Stimulated activated effector memory CD8-positive, alpha-beta T cell treated with anti-CD3 and anti-CD28 coated beads, Interleukin-12 subunit alpha, Interleukin-12 subunit beta, amount 100 ng/mL, for 72 hours (primary cell): ENCODE measurements at places on chromosomes 2 and 18.
A peak's percentile ranks its signal among the peaks of the same experiment; 100 is the strongest.

DNA sequence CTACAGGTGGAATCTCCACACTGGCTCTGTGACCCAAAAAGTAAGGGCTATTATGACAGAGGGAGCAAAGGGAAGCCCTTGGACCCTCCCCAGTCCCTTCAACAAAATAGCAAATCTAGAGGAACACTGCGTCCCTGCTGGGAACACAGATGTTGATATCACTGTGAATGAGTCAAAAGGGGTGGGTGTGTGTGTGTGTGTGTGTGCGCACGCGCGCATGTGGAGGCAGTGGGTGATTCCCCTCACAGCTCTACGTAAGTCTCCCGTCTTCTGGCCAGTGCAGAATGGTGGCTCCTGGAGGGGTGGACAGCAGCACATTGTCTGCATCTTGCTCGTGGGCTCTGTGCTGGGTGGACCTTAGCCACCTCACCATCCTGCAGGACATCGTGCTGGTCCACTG, 7.8 kb upstream of the C2orf72 start:
- no peak for DNase-seq

- no peak for DNase-seq
Measured at GRCh38 chr2:106020821-106021661, 173.1 kb downstream of the UXS1 start.

DNA sequence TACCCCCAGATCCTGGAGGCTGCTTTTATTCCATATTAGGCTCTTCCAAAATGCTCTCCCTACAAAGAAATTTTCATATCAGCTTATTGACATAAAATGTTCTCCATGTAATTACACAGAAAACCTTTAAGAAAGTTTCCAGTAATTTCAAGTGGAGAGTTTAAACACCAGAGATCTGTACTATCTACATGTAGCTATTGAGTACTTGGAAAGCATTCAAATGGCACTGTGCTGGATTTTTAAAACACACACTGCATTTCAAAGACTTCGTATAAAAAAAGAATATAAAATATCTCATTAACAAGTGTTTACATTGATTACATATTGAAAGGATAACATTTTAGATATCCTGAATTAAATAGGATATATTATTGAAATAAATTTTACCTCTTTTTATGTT, 182.4 kb upstream of the ZNF521 start:
- no peak for DNase-seq

DNA sequence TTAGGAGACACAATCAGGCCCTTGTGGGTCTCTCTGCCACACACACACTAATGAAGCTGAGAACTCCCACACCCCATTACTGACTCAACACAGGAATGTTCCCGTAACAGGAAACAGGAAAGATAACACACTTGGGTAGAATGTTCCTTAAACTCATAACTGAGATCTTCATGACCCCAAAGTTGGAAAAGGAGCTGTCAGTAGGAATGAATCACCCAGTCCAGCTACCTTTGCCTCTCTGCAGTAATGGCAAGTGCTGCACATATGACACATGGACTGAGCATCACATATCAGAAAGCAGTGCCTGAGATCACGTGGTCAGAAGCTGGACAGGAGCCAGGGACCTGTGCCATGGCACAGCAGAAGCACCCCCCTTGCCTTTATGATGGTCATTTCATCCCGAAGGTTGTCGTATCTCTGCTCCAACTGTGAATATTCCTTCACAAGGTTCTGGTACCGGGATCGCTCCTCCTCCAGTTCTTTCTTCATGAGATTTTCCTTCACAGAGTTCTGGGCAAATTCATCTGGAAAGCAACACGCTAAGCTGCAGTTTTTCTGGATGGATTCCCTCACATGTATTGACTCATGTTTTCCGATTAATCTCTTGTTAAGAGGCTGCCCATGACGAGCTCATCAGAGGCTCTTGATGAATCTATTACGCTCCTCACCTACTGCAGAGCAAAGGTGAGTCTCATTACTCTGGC, 65.4 kb upstream of the ACAA2 start:
- DNase-seq = no peak

GRCh38 chr2:48940606-48941005, 185.1 kb upstream of the LHCGR start:
- no peak for DNase-seq

GRCh38 chr2:82641598-82642180, 1817.4 kb downstream of the SUCLG1 start:
- no peak for DNase-seq

GRCh38 chr18:5759194-5759593, 136.1 kb downstream of the TMEM200C start:
- DNase-seq = no peak

GRCh38 chr18:65846107-65846506, 95.3 kb downstream of the CDH7 start:
- DNase-seq = no peak

- no peak for DNase-seq
Measured at GRCh38 chr18:48962252-48962993, 11.7 kb upstream of the SMAD7 start.

DNA sequence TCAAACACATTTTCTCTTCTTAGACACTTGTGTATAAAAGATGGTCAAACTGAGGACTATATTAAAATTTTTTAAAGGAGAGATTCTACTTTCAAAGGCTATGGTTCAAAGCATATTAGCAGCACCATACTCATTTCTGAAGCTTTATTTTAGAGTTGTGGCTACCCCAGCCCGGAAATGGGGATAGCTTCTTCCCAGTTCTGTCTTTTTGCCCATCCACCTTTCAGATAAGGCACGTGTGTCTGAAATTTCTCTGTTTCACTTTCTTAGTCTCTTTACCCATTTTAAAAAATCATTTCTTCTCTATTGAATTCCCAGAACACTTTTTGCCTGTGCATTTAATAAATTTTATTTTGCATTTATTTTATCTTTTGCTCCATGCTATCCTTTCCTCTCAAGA, 431.5 kb downstream of the RNF144A start:
- peak; percentile 29 for DNase-seq

DNA sequence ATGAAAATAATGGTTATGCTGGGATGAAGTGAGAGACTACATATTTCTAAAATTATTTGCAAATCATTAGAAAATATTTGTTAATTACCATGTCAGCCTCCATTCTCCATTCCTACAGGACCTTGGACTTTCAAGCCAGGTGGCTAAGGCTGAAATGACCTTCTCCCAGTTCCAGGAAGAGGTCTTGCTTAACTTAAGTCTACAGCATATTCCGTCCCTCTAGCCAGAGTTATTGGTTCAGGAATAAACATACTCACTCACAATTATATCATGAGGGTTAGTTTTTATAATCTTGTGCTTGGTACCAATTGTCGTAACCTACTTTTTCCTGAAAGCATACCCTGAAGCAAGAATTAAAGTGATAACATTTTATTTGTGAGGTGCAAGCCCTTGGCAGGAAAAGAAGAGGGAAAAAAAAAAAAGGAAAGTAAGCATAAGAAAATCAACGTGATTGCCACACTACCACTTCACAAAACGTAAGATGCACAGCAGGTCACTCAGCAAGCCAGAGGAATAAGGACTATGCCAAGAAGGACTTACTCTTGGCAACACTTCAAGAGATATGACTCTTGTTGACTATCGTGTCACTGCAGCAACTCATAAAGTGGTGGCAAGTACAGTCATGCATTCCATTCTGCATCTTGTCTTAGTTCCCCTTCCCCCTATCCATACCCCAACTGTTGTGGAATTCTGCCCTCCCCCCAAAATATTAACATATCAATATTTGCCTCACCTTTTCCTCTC, 479.1 kb downstream of the MBD2 start:
- DNase-seq = no peak

GRCh38 chr2:71240794-71241193, 13.9 kb upstream of the PAIP2B start:
- no peak for DNase-seq

DNA sequence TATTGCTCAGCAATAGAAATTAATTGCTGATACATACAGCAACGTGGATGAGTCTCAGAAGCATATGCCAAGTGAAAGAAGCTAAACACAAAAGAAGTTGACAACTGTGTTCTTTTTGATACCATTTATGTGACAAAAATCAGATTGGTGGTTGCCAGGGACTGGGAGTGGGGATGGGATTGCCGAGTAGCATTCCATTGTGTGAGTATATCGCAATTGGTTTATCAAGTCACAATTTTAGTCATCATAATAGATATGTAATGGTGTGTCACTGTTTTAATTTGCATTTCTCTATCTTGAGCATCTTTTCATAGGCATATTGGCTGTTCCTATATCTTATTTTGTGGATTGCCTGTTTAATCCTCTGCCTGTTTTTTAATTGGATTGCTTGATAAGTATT, 20.9 kb downstream of the STRADB start:
- DNase-seq = no peak

DNA sequence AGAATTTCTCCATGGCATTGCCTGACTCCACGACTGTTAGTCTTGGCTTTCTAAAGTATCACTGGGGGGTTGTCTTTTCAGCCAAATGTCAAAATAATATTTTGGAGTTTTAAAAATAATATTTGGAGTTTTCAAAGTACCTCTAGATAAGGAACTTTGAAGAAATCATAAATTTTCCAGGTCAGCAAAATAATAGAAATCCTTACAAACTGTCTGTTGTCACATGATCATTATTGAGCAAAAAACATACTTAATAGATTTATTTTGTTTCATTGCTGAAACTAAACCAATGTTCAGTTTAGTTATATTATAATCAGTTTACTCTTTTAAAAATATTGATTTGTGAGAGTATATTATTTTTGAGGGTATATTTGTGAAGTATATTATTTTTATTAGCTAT, 85.7 kb downstream of the APLF start:
- no peak for DNase-seq

- DNase-seq = no peak
Measured at GRCh38 chr2:41283079-41283775, 764.6 kb upstream of the PKDCC start.

GRCh38 chr2:42567806-42568400, 529 bp upstream of the MTA3 start:
- peak; percentile 49 for DNase-seq

DNA sequence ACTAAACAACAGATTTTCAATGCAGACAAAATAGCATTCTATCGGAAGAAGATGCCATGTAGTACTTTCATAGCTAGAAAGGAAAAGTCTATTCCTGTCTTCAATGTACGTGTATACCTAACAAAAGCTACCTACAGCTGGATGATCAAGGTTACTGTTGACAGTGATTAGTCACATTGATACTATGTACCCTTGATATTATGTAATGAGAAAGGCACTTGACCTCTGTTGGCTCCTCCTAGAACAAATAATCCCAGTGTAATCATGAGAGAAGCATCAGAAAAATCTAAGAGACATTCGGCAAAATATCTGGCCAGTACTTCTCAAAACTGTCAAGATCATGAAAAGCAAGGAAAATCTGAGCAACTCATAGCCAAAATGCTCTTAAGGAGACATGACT, 44.4 kb upstream of the LRRTM4 start:
- DNase-seq = no peak
